ENCODE measurements at places on chromosomes 1 and 21. TPM values are rescaled to one million over a fixed set of nuclear protein-coding genes. Genes with fewer than 3 reads are reported as not detected.

GRCh38 chr1:32768110-32768850, 48.9 kb downstream of the YARS1 start:
- no peak overlapping the region for H3K4me3 ChIP-seq
- H3K36me3 ChIP-seq: peaks cover 55% of the 10 kb centered on the region
- H3K27ac ChIP-seq: no peak overlapping the region
- H3K27me3 ChIP-seq: no peaks in the 10 kb centered on the region
- DNase-seq: no peak
- H3K4me1 ChIP-seq: peaks cover 34% of the 10 kb centered on the region

DNA sequence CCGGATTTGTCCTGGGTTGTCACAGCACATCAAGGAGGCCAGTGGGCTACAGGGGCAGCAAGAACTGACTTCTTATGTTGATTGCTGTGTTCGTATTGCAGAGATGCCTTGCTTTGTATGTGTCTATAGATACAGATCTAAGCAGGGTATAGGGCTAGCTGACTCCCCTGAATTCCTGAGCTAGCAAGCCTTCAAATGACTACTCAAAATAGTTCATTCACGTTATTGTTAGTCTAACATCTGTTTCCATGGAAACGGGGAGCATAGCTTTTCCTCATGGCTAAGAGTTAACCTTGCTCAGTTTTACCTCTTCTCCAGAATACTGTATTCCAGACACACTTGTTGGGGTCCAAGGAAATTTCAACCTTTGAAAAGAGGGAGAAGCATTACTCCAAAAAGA, 24.1 kb downstream of the TRIM45 start:
- no peak overlapping the region for H3K4me3 ChIP-seq
- H3K36me3 ChIP-seq: no peaks in the 10 kb centered on the region

DNA sequence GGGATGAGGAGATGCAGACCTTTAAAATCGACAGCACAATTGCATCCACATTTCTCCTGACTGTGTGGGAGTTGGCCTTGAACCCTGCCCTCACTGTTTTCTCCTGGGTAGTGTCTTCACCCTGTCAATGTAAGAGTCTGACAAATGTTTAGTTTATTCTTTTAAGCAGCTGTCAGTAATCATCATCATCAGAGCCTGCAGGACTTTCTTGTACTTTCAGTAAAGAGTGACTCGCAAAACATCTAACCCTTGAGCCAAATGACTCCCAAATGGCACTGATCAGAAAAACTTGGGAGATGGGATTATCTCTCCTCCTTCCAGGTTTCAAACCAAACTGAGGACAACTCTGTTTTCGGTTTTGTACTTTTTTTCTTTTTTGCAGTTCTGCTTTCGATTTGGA, 460.2 kb downstream of the KIF26B start:
- no peak overlapping the region for H3K4me3 ChIP-seq
- no peak overlapping the region for H3K27ac ChIP-seq
- peaks cover 3% of the 10 kb centered on the region for H3K4me1 ChIP-seq
- H3K27me3 ChIP-seq: no peaks in the 10 kb centered on the region

GRCh38 chr1:41476807-41477361, 7.6 kb downstream of the EDN2 start:
- no peak overlapping the region for H3K27ac ChIP-seq
- no peaks in the 10 kb centered on the region for H3K36me3 ChIP-seq
- no peak overlapping the region for H3K4me3 ChIP-seq
- H3K27me3 ChIP-seq: no peaks in the 10 kb centered on the region
- no peak for DNase-seq

GRCh38 chr21:44987301-44987885, 47.6 kb downstream of the SLX9 start:
- no peak overlapping the region for H3K4me3 ChIP-seq
- peaks cover 12% of the 10 kb centered on the region for H3K36me3 ChIP-seq
- H3K27ac ChIP-seq: no peak overlapping the region
- DNase-seq: no peak

GRCh38 chr1:95954585-95954984, 720.6 kb downstream of the RWDD3 start:
- H3K27me3 ChIP-seq: no peaks in the 10 kb centered on the region
- H3K4me1 ChIP-seq: no peaks in the 10 kb centered on the region
- no peak overlapping the region for H3K27ac ChIP-seq
- H3K4me3 ChIP-seq: no peak overlapping the region

DNA sequence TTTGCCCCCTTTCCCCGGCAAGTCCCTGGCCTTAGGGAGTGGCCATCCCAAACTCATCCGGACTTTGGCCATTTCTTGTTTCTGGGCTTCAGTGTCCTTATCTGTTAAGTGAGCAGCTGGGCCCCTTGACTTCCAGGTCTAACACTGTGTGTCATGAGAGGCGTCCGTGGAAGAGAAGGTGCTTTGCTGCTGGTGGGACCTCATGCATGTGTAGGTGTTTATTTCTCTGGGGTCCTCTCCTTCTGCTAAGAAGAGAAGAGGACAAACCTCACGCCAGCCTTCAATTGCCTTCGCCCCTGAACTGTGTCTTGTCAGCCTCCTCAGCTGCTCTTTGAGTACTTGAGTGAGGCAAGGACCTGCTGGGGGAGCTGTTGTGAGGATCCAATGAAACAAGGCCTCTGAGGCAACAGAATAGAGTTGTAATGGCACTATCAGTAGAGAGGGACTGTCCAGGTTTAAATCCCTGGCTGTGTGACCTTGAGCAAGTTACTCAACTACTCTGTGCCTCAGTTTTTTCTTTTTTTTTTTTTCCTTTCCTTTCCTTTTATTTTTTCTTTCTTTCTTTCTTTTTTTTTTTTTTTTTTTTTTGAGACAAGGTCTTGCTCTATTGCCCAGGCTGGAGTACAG, 72.5 kb downstream of the RUNX3 start:
- H3K27me3 ChIP-seq: peaks cover 2% of the 10 kb centered on the region
- H3K36me3 ChIP-seq: no peaks in the 10 kb centered on the region
- H3K4me1 ChIP-seq: peaks cover 3% of the 10 kb centered on the region
- DNase-seq: no peak
- H3K27ac ChIP-seq: no peak overlapping the region

DNA sequence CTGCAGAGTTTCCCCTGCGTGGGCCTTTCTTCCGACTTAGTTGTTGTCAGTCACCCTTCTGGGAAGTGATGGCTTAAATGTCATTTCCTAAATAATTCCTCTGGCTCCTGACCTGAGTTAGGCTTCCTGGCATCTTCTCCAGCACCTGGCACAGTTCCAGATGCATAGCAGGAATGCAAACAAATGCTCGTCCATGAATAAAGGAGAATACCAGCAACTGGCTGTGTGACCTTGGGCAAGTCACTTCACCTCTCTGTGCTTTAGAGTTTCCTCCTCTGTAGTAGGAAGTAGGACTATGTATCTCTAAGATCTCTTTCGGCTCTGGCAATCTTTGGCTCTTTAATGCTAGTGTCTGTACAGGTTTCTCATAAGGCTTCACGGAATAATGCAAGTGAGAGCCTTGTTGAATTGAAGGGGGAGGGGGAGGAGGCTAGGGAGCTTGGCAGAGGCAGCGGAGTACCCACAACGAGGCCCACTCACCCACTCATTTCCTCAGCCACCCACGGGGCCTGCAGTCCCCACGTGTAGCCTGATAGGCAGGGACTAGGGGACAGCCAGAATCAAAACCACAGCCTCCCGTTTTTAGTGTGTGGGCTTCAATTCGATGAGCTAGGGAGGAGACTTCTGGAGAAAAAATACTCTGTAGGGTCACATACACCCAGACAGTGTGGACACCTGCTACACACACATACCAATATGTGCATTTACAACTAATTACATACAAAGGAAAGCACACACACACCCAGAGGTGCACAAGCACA, 48.1 kb downstream of the TENT5C start:
- H3K4me1 ChIP-seq: no peaks in the 10 kb centered on the region
- no peaks in the 10 kb centered on the region for H3K36me3 ChIP-seq
- no peaks in the 10 kb centered on the region for H3K27me3 ChIP-seq
- no peak overlapping the region for H3K27ac ChIP-seq

DNA sequence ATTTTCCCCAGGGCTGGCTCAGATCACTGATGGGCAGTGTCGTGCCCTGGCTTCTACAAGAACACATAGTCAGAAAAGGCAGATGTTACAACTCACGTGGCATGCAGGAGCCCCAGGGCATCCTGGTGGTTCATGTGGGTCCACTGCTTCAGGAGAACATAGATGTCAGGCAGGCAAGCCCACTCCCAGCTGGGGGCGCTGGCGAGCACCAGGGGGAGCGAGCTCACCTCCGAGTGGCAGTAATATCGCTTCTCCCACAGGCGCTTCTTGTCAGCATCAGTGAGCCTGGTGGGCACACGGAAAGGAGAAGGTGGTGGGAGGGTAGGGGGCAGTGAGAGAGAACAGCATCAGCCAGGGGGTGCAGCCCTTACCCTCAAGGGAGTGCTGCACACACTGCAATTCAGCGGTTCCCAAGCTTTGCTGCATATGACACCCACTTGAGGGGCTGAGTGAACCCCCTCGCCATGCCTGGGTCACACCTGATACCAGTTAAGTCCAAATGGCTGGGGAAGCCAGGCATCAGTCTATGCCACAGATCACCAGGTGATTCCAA, 34.3 kb upstream of the PPP1R15B start:
- no peak for DNase-seq
- peaks cover 8% of the 10 kb centered on the region for H3K4me1 ChIP-seq
- no peaks in the 10 kb centered on the region for H3K27me3 ChIP-seq
- H3K27ac ChIP-seq: no peak overlapping the region

- no peak overlapping the region for H3K27ac ChIP-seq
- H3K4me1 ChIP-seq: no peaks in the 10 kb centered on the region
- H3K27me3 ChIP-seq: no peaks in the 10 kb centered on the region
- no peak overlapping the region for H3K4me3 ChIP-seq
- no peak for DNase-seq
Observed at GRCh38 chr1:4573526-4573925, 80.9 kb upstream of the AJAP1 start.

GRCh38 chr1:156543066-156543465, 29.3 kb downstream of the IQGAP3 start:
- no peak for DNase-seq
- H3K36me3 ChIP-seq: peaks cover 2% of the 10 kb centered on the region
- H3K27me3 ChIP-seq: no peaks in the 10 kb centered on the region
- no peak overlapping the region for H3K27ac ChIP-seq
- H3K4me3 ChIP-seq: no peak overlapping the region

DNA sequence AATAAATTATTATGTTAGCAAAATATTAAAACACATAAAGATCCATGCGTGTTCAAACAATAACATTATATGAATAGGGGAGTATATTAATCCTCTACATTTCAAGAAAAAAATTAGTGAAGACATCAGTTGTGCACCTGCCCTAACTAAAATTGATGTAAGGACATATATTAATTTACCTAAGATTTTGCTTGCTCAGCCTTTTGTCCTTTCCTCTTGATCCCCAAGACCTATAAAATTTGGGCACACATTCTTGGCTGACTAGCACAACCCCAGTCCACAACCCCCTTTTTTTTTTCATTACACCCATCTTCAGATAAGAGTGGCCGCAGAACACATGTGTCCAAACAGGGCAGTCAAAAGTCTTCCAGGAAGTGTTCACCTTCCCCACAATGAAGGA, 6.6 kb downstream of the KRTAP21-2 start:
- H3K4me3 ChIP-seq: no peak overlapping the region
- no peaks in the 10 kb centered on the region for H3K4me1 ChIP-seq
- DNase-seq: no peak
- no peak overlapping the region for H3K27ac ChIP-seq

DNA sequence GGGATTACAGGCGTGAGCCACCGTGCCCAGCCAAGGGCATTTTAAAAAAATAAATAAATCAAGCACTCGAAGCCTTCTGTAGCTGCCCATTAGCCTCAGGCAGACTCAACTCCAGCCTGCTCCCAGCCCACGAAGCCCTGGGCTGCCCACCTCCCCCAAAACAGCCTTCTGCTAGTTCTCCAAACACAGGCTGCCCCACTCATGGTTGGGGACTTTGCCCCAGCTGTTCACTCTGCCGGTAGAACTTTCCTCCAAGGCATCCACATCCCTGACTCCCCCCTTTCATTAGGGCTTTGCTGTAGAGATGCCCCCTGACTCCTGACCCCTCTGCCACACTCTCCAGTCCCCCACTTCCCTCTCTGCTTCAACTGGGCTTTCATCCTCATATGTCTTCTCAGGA, 29.7 kb upstream of the LAPTM5 start:
- peak overlapping the region; percentile 26 for H3K27ac ChIP-seq
- no peak overlapping the region for H3K4me3 ChIP-seq
- H3K36me3 ChIP-seq: no peaks in the 10 kb centered on the region
- no peaks in the 10 kb centered on the region for H3K27me3 ChIP-seq
- DNase-seq: no peak

DNA sequence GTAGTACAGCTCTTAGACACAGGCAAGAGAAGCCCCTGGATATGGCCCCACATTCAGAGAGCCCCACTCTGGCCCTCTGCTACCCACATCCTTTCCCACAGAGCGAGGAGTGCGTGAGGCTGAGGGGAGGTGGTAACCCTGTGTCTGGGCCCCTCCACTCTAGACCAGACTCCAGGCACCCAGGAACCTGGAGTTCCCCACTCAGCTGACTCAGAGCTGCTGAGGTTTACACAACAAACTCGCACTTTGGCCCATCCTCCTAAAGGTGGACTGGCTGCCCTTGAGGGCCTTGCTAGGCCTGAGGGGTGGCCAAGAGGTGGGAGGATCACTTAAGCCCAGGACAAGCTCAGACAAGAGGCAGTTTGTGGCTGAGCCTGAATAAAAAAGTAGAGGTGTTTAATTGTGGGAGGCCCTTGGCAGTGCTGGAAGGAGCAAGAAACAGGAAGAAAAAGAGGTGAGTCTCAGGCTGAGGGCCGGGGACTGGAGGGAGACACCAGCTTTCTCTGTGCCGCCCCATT, 10.7 kb downstream of the MR1 start:
- no peak overlapping the region for H3K27ac ChIP-seq
- no peaks in the 10 kb centered on the region for H3K4me1 ChIP-seq
- no peaks in the 10 kb centered on the region for H3K27me3 ChIP-seq

DNA sequence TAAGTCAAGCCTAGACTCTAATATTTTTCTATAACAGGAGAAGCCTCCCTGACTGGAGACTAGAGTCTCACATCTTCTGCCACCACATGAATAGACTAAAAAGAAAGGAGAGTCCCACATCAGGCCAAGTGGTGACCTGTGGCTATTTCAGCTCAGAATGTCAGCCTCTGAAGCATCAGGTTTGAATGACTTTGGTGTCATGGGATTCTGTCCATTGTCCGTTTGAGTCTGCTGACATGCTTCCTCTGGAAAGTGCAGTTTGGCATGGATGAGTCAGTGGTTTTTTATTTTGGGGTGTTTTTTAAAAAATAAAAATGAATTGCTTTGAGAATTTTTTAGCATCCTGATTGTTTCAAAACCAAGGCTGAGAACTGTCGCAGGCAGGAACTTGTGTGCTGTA, 19.5 kb downstream of the DYRK3 start:
- H3K4me3 ChIP-seq: no peak overlapping the region
- DNase-seq: no peak
- H3K27ac ChIP-seq: no peak overlapping the region
- H3K36me3 ChIP-seq: peaks cover 3% of the 10 kb centered on the region
- peaks cover 27% of the 10 kb centered on the region for H3K4me1 ChIP-seq

GRCh38 chr1:121522061-121522759, 337.4 kb downstream of the SRGAP2C start:
- H3K4me1 ChIP-seq: peaks cover 9% of the 10 kb centered on the region
- no peaks in the 10 kb centered on the region for H3K36me3 ChIP-seq
- H3K27me3 ChIP-seq: peaks cover 2% of the 10 kb centered on the region
- H3K4me3 ChIP-seq: no peak overlapping the region
- no peak for DNase-seq
- no peak overlapping the region for H3K27ac ChIP-seq

- no peaks in the 10 kb centered on the region for H3K27me3 ChIP-seq
- no peak overlapping the region for H3K4me3 ChIP-seq
- no peaks in the 10 kb centered on the region for H3K4me1 ChIP-seq
- H3K36me3 ChIP-seq: no peaks in the 10 kb centered on the region
- no peak for DNase-seq
- no peak overlapping the region for H3K27ac ChIP-seq
Observed at GRCh38 chr1:101697072-101697471, 299.7 kb downstream of the OLFM3 start.

CELA3A gene
- not detected for total RNA-seq

PIGP gene
- 20.2 TPM for total RNA-seq
